ENCODE measurements at places on chromosomes 12 and 14.

DNA sequence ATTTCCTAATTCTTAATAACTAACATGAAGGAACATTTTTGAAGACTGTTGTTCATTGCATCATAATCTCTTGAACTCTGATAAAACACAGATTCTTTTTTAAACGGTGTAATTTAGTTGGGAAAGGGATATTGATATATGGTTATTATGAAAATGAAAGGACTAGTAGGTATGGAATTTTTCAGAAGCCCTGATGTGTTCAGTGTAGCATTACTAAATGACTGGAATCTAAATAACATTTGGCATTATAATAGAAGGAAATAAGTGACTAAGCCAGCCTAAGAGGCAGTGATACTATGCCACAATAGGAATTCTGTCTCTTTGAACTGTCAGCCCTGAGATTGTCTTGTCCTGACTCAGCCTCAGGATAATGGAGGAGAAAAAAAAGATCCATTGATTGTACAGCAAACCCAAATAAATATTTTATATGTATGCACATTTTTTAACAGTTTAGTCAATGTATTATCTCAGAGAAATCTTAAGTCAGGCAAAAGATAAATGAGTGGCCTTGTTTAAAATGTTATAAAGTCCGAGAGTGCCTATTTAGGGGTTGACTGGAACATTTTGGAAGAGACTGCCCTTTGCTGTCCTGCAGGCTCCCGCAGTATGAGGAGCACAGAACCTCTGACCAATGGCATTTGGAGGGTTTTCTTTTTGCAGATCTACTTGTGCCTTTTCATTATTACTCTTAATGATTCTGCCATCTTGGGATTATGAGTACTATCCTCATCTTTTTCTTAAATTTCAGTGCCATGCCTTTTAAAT is 271.2 kb downstream of the EGLN3 start:
- no peak for DNase-seq

DNA sequence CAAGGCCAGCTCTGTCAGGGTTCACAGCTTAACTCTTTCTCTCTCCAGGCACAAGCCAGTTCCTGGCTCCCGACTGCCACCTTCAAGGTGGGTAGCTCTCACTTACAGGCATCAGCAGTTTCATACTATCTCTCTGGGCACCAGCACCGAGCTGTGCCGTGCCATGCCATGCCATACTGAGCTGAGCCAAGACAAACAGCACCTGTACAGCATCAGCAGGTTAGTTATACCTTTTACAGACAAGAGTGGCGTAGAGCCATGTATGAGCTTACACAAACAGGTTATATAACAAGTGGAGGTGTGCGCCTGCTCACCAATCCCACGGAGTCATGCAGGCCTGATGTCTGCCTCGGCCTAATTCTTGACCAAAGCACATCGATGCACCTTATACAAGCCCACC is 1098.7 kb downstream of the AACS start:
- no peak for DNase-seq

- DNase-seq, result no peak
Observed at GRCh38 chr14:59337141-59337611, 128.0 kb downstream of the GPR135 start.

DNA sequence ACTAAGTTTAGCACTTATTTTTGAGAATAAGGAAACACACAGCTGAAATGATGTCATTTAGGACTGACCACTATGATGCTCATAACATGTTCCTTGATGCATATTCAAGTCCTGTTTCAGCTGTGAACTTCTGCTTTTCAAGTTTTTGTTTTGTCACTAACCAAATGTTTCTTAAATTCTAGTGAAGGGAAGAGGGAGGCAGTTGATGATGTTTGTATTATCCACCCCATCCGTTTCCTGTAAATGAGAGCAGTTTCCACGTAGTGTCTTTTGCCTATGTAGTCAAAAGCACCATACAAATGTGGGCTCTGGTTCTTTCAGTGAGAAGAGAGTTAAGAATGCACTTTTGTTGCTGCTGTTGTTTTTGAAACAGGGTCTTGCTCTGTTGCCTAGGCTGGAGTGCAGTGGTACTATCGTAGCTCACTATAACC is 491.8 kb downstream of the PCNX1 start:
- DNase-seq, result no peak

- no peak for DNase-seq
Observed at GRCh38 chr14:104734991-104735779, 11.2 kb downstream of the ADSS1 start.

DNA sequence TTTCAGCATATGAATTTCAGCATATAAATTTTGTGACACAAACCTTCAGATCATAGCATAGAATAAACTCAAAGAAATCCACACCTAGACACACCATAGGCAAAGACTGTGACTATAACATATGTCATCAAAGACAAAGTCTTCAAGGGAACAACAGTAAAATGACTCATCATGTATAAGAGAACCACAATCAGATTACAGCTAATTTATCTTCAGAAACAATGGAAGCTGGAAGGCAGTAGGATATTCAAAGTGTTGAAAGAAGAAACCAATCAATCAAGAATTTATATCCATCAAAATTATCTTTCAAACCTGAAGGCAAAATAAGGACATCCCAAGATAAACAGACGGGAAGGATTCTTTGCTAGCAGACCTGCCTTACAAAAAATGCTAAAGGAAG is 29.0 kb downstream of the DLK1 start:
- DNase-seq, result no peak

GRCh38 chr12:104599272-104600035 is 142.7 kb downstream of the CHST11 start:
- no peak for DNase-seq

DNA sequence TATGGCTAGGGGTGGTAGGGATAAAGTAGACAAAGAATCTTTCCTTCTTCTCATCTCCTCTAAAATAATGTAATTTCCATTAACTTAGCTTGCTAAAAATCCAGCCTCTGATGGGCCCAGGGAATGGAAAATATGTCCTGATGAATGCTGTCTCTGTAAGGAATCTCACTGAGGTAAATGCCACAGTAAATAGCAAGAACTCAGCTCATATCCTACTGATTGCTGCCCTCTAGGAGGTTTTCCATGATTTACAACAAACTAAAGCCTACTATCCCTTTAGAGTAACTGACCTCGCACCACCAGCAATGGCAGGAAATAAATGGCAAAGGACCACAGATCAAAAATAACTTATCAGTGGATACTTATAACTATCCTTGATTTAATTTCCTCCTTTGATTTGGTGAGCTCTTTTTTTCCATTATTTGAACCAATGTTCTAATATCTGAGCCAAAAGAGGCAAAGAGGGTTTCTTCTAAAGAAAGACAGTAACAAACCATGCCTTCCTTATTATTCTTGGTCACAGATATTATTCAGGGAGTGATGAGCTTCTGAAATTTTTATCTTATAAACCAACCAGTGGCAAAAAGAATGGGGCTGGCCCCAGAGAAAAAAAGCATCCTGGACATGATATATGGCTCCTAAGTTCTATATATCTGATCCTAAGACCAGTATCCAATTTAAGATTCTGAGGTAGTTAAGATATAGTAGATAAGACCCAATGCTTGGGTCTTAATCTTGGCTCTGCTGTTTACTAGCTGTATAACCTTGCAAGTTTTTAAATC is 43.8 kb downstream of the SENP1 start:
- no peak for DNase-seq

DNA sequence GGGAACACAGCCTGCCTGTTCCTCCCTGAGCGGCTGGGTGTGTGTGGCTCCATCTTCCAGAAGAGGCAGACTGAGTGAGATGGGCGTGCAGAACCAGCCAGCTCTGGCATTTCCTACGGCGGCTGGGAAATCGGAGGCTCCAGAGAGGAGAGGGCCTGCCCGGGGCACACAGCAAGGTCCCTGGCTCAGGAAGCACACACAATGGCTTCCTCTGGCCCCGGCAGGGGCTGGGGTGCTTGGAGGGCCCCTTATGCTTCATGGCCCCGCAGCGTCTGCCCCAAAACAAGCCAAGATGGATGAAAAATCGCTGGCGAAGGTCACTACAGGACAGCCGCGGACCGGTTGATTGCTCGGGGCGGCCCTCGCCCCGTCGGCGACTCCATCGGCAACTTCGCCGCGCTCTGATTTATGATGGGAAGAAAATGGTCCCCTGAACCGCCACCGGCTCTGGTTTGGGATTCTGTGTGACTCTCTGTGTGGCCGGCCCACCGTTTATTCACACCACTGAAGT is 191.5 kb upstream of the C14orf180 start:
- DNase-seq, result no peak

- no peak for DNase-seq
Observed at GRCh38 chr12:108679106-108679681, 45.5 kb upstream of the SELPLG start.

- DNase-seq, result no peak
Observed at GRCh38 chr14:88312257-88312656, 10.8 kb downstream of the KCNK10 start.

- no peak for DNase-seq
Observed at GRCh38 chr14:77131871-77132486, 9.6 kb downstream of the ZDHHC22 start.

DNA sequence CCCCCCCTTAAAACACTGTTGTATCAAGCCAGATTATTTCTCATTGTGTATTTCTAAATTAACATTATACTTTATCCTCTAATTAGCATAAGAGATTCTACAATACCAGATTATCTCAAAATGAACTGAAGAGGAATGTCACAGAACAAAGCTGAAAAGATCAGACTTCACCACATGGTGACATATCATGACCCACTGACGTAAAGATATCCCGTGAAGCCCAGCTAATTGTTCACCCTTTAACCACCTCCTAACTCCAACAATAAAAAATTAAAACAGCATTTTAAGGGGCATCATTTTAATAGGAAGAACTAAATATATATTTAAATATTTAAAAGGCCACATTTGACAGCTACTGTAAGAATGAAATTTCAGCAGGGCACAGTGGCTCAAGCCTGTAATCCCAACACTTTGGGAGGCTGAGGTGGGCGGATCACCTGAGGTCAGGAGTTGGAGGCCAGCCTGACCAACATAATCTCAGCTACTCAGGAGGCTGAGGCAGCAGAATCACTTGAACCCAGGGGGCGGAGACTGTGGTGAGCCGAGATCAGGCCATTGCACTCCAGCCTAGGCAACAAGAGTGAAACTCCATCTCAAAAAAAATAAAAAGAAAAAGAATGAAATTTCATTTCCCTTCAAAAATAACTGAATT is 29.0 kb downstream of the CDK17 start:
- DNase-seq, result no peak

GRCh38 chr14:100531152-100532121 is 55.8 kb downstream of the BEGAIN start:
- DNase-seq, result peak; percentile 47

DNA sequence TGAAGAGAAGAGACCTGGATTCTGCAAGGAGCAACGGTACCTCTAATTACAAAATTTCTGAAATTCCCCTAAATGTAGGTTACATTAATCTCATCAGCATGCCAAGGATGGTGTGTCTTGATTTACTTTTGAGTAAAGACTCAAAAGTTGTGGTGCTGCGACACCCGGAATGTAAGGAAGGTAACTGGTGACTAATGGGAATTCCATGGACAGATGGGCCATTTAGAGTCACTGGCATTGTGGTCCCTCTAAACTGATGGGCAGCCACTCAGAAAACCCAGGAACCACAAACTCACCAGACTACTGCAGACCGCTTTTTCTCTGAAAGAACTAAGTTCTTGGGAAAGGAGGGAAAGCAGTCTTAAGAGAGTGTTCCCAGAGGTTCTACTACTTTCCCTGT is 32.8 kb downstream of the GRIN2B start:
- DNase-seq, result no peak

GRCh38 chr12:7009512-7009911 is 8.8 kb downstream of the LPCAT3 start:
- DNase-seq, result no peak

- no peak for DNase-seq
Observed at GRCh38 chr14:38311655-38312054, 55.8 kb upstream of the CLEC14A start.

DNA sequence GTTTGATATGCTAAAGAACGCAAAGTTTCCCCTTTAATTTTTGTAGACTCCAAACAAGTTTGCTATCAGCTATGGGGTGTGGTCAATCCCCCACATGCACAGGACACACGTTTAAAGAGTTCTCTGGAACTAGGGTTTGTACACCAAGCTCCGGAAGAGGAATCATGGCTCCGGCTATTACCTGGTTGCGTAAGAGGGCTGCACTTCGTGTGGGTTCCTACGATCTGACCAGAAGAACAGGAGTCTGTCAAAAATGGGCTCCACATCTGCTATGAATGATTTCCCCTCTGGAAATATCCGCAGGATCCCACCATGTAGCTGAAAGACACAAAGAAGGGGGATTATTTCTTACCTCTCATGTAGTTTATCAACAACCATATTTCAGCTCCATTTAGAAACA is 22.0 kb downstream of the EGLN3 start:
- DNase-seq, result no peak

DNA sequence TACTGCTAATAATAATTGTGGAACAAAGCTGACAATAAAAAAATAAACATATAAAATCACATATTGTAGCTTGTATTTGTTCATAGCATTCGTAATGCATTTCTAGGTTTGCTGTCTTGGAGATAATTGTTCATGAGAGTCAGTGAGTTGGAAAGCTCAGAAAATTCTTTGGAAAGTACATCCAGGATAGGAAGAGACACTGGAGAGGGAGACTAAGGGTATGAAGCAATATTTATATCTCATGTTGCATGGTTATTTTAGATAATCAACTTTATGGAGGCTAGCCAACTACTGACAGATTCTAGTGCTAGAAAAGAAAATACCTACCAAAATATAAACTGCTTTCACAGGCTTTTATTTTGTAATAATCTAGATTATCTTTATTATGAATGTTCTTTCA is 1095.2 kb downstream of the FSCB start:
- no peak for DNase-seq

DNA sequence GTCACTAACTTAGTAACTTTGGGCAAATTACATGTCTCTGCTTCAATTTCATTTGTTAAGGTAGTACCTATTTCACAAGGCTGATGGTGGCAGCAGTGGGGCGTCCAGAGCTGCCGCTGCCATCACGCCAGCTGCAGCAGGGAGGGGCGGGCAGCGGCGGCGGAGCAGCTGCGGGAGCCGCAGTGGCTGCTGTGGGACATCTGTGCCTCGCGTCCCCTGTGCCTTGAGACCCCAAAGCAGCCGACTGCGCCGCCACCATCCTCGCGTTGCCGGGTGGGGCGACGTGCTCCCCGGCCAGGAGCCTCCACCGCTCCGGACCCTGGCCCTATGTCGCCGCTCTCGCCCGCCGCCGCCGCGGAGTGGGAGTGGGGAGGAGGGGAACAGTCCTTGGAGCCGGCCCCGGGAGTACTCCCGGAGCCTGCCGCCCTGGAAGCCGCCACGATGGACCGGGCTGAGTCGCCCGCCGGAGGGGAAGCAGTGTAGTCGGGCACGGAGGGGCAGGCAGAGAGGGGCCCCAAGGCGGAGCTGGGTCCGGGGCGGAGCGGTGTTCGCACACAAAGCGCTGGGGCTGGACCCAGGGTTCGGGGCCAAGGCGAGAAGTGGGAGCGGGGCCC is 51.4 kb downstream of the A2M start:
- peak; percentile 90 for DNase-seq

- no peak for DNase-seq
Observed at GRCh38 chr14:34190717-34191116, 239.8 kb upstream of the EGLN3 start.

GRCh38 chr12:53612978-53613377 is 13.2 kb downstream of the ATF7 start:
- DNase-seq, result no peak

GRCh38 chr12:21774358-21775132 is at the start of gene KCNJ8:
Gene KCNJ8, minus strand, starts transcription at chr12:21774706. Its CDS starts 1,090 bp downstream, at chr12:21773616.
- DNase-seq, result peak; percentile 96
